ENCODE measurements at places on chromosomes 1 and 21.

DNA sequence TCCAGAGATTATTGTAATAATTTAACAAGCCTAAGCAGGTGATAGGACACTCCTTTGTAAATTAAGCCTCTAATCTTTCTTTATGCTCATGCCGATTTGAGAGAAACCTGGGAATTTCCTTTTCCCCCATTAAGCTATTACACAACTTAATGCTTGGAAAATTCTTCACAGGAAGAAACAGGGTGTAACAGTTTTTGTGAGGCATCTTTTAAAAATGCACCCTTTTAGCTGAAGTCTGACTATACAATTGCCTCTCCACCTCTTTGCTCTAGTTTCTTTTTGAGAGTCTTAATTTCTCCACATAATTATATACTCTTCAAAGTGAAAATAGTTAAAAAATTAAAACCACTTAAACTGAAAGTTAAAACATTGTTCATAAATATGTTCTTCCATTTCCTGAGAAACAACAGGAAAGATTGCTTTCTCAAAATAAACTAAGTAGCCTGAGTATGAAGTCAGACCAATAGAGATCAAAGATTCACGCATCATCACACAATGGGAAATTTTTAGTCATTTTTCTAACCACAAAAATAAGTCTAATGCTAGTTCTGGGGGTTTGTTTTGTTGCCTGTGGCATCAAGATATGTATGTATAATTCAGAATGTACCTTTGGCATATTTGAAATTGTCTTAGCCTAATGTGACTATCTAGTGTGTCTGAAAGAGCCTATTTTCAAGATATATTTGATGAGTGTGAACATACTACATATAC lies 34.7 kb downstream of the LRRC8D start:
- no peak overlapping the region for H3K4me3 ChIP-seq
- H3K4me1 ChIP-seq: no peaks in the 10 kb centered on the region
- no peak for DNase-seq
- H3K36me3 ChIP-seq: peaks cover 46% of the 10 kb centered on the region
- no peaks in the 10 kb centered on the region for H3K27me3 ChIP-seq

DNA sequence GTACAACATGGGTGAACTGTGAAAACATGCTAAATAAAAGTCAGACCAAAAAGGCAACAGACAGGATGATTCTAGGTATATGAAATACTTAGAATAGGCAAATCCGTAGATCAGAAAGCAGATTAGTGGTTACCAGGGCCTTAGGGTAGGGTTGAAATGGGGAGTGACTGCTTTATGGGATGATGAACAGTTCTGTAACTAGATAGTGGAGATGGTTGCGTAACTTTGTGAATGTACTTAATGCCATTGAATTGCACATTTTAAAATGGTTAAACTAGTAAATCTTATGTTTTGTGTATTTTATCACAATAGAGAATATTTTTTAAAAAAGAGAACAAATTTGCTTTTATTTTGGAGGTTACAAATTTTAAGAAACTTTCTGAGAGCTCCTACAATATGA lies 17.4 kb downstream of the ZNF326 start:
- H3K27me3 ChIP-seq: no peaks in the 10 kb centered on the region
- H3K4me3 ChIP-seq: no peak overlapping the region
- peaks cover 67% of the 10 kb centered on the region for H3K36me3 ChIP-seq
- H3K4me1 ChIP-seq: no peaks in the 10 kb centered on the region
- no peak overlapping the region for H3K27ac ChIP-seq

- H3K27ac ChIP-seq: peak overlapping the region; percentile 85
- peak overlapping the region; percentile 25 for H3K4me3 ChIP-seq
- peak; percentile 69 for DNase-seq
- H3K36me3 ChIP-seq: no peaks in the 10 kb centered on the region
- H3K4me1 ChIP-seq: peaks cover 27% of the 10 kb centered on the region
Measured at GRCh38 chr1:219144658-219145315, 28.9 kb upstream of the LYPLAL1 start.

DNA sequence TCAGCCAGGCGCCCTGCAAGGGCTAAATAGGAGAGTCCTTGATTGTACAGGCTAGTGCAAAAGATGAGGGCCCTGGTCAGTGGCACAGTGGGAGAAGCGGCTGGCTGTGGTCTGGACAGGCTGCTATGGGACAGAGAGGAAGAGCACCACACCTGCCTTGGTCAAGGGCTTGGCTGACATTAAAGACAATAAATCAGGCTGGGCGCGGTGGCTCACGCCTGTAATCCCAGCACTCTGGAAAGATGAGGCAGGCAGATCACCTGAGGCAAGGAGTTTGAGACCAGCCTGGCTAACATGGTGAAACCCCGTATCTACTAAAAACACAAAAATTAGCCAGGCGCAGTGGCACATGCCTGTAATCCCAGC lies 62.9 kb downstream of the NID1 start:
- peaks cover 37% of the 10 kb centered on the region for H3K4me1 ChIP-seq
- H3K27ac ChIP-seq: no peak overlapping the region
- no peaks in the 10 kb centered on the region for H3K36me3 ChIP-seq
- no peaks in the 10 kb centered on the region for H3K27me3 ChIP-seq

- H3K4me1 ChIP-seq: peaks cover 30% of the 10 kb centered on the region
- H3K27me3 ChIP-seq: no peaks in the 10 kb centered on the region
- H3K4me3 ChIP-seq: no peak overlapping the region
- DNase-seq: no peak
Measured at GRCh38 chr1:198623752-198624647, 14.8 kb upstream of the PTPRC start.

- H3K36me3 ChIP-seq: no peaks in the 10 kb centered on the region
- H3K4me3 ChIP-seq: no peak overlapping the region
- DNase-seq: no peak
- H3K27me3 ChIP-seq: peaks cover 10% of the 10 kb centered on the region
- H3K27ac ChIP-seq: no peak overlapping the region
- H3K4me1 ChIP-seq: no peaks in the 10 kb centered on the region
Measured at GRCh38 chr1:94033849-94034248, 87.1 kb downstream of the ABCA4 start.

DNA sequence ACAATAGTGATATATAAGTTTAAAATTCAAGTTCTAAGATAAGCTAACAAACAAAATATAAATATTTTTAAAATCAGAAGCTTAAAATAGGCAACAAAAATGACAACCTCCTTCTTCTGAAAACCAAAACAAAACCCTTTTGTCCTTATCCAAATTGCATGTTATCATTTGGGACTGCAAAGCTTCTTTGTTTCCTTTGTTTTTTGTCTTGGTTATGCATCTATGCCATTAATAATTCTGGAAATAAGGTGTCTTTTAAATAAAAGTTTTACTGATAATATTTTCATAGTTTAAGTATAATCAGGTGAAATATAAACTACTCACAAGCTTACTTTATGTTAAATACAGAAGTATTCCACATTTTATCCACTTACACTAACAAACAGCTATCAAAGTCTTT lies 20.5 kb downstream of the ADSS2 start:
- no peaks in the 10 kb centered on the region for H3K27me3 ChIP-seq
- H3K4me1 ChIP-seq: peaks cover 5% of the 10 kb centered on the region
- H3K36me3 ChIP-seq: peaks cover 52% of the 10 kb centered on the region
- H3K27ac ChIP-seq: no peak overlapping the region

GRCh38 chr1:206886831-206887230 lies 10.4 kb upstream of the IL24 start:
- H3K27ac ChIP-seq: no peak overlapping the region
- H3K4me1 ChIP-seq: peaks cover 12% of the 10 kb centered on the region
- H3K4me3 ChIP-seq: no peak overlapping the region
- H3K27me3 ChIP-seq: peaks cover 2% of the 10 kb centered on the region
- DNase-seq: no peak

- no peaks in the 10 kb centered on the region for H3K36me3 ChIP-seq
- H3K4me3 ChIP-seq: no peak overlapping the region
- peaks cover 48% of the 10 kb centered on the region for H3K4me1 ChIP-seq
- no peaks in the 10 kb centered on the region for H3K27me3 ChIP-seq
- DNase-seq: peak; percentile 97
Measured at GRCh38 chr1:159889821-159890252, 10.1 kb downstream of the CFAP45 start.

- H3K27me3 ChIP-seq: no peaks in the 10 kb centered on the region
- H3K4me3 ChIP-seq: peak overlapping the region; percentile 41
- H3K4me1 ChIP-seq: peaks cover 42% of the 10 kb centered on the region
- peak; percentile 69 for DNase-seq
- peak overlapping the region; percentile 75 for H3K27ac ChIP-seq
Measured at GRCh38 chr1:232767305-232768074, 37.7 kb upstream of the MAP10 start.

- no peak overlapping the region for H3K4me3 ChIP-seq
- H3K4me1 ChIP-seq: no peaks in the 10 kb centered on the region
- H3K36me3 ChIP-seq: no peaks in the 10 kb centered on the region
- H3K27me3 ChIP-seq: no peaks in the 10 kb centered on the region
- H3K27ac ChIP-seq: no peak overlapping the region
Measured at GRCh38 chr1:125086611-125087010, 3901.8 kb downstream of the SRGAP2C start.

DNA sequence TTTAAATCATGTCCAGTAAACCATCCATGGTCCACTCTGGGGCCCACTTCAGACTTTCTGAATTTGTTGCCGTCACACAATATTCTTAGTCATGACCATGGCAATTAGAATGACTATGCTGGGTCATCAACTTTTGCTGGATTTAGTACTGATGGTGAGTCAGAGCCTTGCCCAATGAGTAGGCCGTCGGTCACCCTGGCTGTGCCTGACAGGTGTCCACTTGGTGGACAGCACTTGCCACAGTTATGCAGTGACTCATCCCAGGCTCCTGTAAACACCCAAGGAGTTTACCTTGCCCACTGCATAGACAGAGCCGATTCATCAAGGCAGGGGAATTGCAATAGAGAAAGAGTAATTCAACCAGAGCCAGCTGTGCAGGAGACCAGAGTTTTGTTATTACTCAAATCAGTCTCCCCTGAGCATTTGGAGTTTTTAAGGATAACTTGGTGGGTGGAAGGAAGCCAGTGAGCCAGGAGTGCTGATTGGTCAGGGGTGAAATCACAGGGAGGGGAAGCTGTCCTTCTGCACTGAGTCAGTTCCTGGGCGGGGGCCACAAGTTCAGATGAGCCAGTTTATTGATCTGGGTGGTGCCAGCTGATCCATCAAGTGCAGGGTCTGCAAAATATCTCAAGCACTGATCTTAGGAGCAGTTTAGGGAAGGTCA lies 333.8 kb downstream of the PTPRU start:
- H3K27me3 ChIP-seq: peaks cover 2% of the 10 kb centered on the region
- no peaks in the 10 kb centered on the region for H3K36me3 ChIP-seq
- H3K4me1 ChIP-seq: no peaks in the 10 kb centered on the region
- H3K27ac ChIP-seq: no peak overlapping the region

- no peak overlapping the region for H3K27ac ChIP-seq
- DNase-seq: peak; percentile 59
- no peak overlapping the region for H3K4me3 ChIP-seq
Measured at GRCh38 chr1:172699111-172699510, 40.2 kb downstream of the FASLG start.

DNA sequence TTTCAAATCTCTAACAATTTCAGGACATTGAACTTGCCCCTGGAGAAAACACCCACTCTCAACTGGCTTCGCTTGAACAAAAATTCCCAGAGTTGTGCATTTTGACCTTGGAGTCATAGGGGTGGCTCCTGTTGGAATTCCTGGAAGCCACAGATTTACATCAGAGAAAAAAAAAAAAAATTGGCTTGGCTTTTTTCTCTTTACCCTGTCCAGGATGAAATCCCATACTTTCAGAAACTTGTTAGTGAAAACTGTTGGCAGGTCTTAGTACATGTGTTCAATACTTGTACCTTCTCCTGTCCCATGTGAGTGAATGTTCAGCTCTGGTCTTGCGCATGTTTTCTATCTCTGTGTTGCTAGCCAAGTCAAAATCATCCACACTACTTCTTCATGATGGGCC lies 228.8 kb downstream of the TGFB2 start:
- no peak overlapping the region for H3K4me3 ChIP-seq
- DNase-seq: no peak
- H3K4me1 ChIP-seq: no peaks in the 10 kb centered on the region
- H3K27me3 ChIP-seq: no peaks in the 10 kb centered on the region

GRCh38 chr1:181451661-181452230 lies 31.6 kb upstream of the CACNA1E start:
- no peaks in the 10 kb centered on the region for H3K36me3 ChIP-seq
- no peaks in the 10 kb centered on the region for H3K4me1 ChIP-seq
- H3K27ac ChIP-seq: no peak overlapping the region
- no peak for DNase-seq
- H3K27me3 ChIP-seq: no peaks in the 10 kb centered on the region

- no peaks in the 10 kb centered on the region for H3K27me3 ChIP-seq
- no peak overlapping the region for H3K27ac ChIP-seq
- no peaks in the 10 kb centered on the region for H3K4me1 ChIP-seq
- H3K36me3 ChIP-seq: no peaks in the 10 kb centered on the region
- no peak for DNase-seq
Measured at GRCh38 chr1:175774921-175775320, 31.5 kb upstream of the TNR start.

DNA sequence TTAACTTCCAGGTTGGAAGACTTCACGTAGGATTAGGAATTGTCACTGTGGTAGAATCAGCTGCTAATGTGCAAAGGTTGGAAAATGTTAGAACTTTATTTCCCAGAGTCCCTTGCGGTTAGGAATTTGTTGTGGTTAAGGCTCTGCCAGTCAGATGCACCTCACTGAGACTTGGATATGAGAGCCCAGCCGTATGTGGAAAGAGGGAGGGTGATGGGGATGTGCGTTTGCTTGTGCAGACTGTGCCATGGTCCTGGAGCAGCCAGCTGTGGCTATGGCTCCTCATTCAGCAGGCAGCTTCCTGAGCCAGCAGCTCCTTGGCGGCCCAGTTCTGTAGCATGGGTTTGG lies 12.5 kb downstream of the S100A10 start:
- H3K27ac ChIP-seq: no peak overlapping the region
- peaks cover 8% of the 10 kb centered on the region for H3K4me1 ChIP-seq
- DNase-seq: no peak
- H3K27me3 ChIP-seq: no peaks in the 10 kb centered on the region
- no peak overlapping the region for H3K4me3 ChIP-seq
- H3K36me3 ChIP-seq: peaks cover 59% of the 10 kb centered on the region

DNA sequence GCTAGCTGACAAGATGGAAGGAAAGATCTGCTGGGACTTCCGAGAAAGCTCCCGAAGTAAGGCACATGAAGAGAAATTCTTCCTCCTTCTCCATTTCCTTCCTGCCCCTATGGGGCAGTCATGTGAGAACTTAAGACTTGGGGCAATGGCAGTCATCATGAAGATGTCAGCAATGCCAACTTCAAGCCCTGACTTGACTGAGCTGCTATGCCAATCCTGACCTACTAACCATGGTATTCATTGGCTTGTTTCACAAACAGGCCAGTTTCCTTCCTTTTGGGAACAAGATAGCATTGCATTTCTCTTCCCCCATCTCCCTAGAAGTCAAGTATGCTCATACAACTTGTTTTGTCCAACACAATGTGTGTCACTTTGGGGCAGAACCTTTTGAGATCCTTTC lies 25.5 kb downstream of the GRIK1 start:
- H3K4me3 ChIP-seq: no peak overlapping the region
- H3K4me1 ChIP-seq: no peaks in the 10 kb centered on the region
- H3K27me3 ChIP-seq: no peaks in the 10 kb centered on the region

DNA sequence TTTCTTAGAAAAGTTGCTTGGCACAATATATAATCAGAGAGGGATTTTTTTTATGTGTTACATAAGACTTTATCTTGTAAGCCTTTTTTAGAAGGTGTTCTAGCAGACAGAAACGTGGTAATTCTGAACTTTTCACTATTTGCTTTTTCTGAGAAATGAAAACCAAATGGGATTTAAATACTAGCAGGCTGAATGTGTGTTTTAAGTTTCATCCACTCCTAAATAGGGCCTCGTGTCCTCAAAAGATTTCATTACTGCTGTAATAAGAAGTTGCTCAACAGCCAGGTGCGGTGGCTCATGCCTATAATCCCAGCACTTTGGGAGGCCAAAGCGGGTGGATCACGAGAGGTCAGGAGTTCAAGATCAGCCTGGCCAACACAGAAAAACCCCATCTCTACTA lies 44.7 kb upstream of the FMO2 start:
- no peak overlapping the region for H3K27ac ChIP-seq
- DNase-seq: no peak
- no peak overlapping the region for H3K4me3 ChIP-seq

GRCh38 chr1:11474826-11475225 lies 4.1 kb upstream of the DISP3 start:
- H3K36me3 ChIP-seq: no peaks in the 10 kb centered on the region
- no peak overlapping the region for H3K4me3 ChIP-seq
- no peak for DNase-seq
